NB4 (cell line): ENCODE measurements at places on chromosomes 12 and 14.
A peak's percentile ranks its signal among the peaks of the same experiment; 100 is the strongest.

DNA sequence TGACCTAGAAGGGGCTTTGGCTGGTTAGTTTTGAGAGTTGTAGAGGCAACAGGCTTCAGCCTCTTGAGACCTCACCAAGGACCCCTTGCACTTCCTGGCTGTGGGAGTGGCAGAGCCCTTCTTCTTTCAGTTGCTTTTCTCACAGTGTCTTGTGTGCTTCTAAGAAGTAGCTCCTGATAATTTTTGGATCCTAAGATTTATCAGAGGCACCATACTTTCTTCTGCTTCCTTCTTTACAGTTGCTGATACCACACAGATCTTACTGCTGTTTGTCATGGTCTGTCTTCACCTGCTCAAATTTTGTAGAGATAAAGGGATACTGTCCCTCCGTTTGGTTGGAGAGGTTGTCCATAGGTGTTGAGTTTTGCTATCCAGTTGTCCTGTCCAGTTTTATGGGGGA is 33.8 kb downstream of the VRK1 start:
- no peak for DNase-seq

GRCh38 chr12:18320036-18320617 is 58.8 kb downstream of the PIK3C2G start:
- DNase-seq, result peak; percentile 69

GRCh38 chr12:88142610-88142991 is 494 bp downstream of the TMTC3 start:
- DNase-seq, result no peak

- peak; percentile 14 for DNase-seq
Observed at GRCh38 chr12:15939111-15939510, 28.0 kb downstream of the DERA start.

DNA sequence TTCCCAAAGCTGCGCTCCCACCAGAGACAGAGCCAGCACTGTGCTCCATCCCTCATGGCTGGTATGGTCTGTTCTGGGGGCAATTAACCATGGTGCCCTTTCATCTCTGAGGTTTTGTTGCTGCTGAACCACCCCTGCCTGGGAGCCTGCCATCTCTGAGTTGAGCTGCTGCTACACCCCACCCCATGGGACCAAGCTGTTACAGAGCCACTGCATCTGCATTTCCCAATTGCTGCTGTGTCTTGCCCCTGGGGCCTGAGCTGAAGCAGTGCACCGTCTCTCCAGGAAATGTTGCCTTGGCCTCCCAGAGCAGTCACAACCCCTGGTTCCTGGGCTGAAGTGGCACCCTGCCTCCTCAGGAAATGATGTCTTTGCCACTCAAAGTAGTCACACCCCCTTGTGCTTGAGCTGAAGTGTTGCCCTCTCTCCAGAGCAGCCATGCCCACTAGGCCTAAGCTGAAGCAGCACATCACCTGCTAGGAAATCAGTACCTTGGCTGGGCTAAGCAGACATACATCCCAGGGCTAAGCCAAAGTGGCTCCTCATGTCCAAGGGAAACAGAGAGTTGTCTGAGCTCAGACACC is 140.3 kb downstream of the RERGL start:
- no peak for DNase-seq
